DMS 273 treated with DMSO at 0.1 percent for 48 hours (cell line): ENCODE measurements at places on chromosomes 11 and 22.

DNA sequence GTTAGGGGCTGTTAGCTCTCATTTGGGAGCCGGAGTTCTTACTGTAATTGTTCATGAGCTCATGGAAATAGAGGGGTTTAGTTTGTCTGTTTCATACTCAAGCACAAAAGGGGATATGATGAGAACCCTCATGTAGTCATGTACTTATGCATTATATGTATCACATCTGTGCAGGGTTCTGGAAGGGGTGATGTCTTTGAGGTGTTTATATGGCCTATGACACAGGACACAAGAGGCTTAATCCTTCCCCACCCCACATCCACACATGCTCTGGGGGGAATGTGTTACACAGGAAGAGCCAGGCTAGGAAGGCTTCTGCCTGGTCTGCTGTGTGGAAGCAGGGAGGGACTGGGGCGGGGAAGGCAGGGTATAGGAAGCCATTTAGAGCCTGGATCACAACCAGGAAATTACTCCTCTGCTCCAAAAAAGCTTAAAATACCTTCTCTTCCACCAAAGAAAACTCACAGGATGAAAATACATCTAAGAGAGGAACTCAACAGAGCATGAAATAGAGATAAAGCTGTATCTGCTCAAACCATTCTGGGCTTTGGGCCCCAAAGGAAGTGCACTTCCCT lies 316.1 kb downstream of the TMEM135 start:
- DNase-seq: no peak

GRCh38 chr22:41048791-41049717 lies 43.3 kb upstream of the EP300 start:
- DNase-seq: no peak

GRCh38 chr11:33273656-33274055 lies 16.5 kb downstream of the HIPK3 start:
- no peak for DNase-seq

DNA sequence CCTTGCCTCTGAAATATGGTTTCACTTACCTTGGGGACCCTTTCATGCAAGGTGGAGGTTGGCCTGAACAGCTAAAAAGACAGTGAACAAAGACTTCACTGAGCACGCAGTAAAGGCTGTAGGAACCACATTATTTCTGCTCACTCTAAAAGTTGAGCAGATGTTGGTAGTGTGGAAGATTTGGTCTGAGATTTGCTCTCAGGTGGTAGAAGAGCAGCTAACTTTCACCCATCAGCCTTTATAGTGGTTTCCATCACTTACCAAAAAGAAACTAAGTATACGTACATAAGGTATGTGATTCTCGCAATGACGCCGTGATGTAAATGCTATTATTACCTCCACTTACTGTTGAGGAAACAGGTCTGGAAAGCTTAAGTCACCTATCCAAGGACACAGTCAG lies 47.3 kb downstream of the PRR5L start:
- no peak for DNase-seq

- DNase-seq: no peak
These were observed 17.8 kb downstream of the ADA2 start for GRCh38 chr22:17201285-17201945.

GRCh38 chr11:107018902-107019493 lies 722 bp upstream of the GUCY1A2 start:
- no peak for DNase-seq

GRCh38 chr11:60370811-60371298 lies 7.5 kb upstream of the MS4A7 start:
- DNase-seq: no peak

- no peak for DNase-seq
These were observed 199.3 kb downstream of the TBC1D22A start for GRCh38 chr22:46961591-46962295.

- DNase-seq: no peak
These were observed 49.4 kb upstream of the MYO18B start for GRCh38 chr22:25692397-25693267.

DNA sequence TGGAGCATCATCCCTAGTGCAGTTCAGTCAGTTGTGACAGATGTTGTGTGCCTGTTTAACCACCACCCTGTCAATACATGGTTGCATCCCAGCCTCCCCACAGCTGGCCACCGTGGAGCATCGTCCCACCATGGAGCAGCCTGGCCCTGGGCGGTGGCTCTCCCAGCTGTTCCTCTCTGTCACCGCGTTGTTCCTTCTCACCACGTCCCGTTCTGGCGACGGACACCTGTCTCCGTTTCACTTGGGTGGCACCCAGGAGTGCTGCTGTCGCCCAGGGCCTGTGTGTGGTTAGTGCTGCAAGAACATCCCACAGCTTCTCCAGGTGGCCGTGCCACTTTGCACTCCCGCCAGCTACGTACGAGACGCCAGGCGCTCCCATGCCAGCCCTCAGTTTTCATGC lies 26.5 kb downstream of the MUC6 start:
- DNase-seq: no peak

- DNase-seq: no peak
These were observed 4.8 kb downstream of the IGLL5 start for GRCh38 chr22:22892096-22893052.

GRCh38 chr11:95412074-95412473 lies 181.1 kb upstream of the SESN3 start:
- no peak for DNase-seq

GRCh38 chr22:41286639-41287091 lies 678 bp upstream of the RANGAP1 start:
- no peak for DNase-seq

GRCh38 chr11:130071211-130071712 lies 1.6 kb downstream of the APLP2 start:
- no peak for DNase-seq

- DNase-seq: no peak
These were observed 61.8 kb downstream of the FAM83F start for GRCh38 chr22:40056559-40056958.

GRCh38 chr11:47631473-47631872 lies 10.9 kb downstream of the MTCH2 start:
- DNase-seq: no peak

DNA sequence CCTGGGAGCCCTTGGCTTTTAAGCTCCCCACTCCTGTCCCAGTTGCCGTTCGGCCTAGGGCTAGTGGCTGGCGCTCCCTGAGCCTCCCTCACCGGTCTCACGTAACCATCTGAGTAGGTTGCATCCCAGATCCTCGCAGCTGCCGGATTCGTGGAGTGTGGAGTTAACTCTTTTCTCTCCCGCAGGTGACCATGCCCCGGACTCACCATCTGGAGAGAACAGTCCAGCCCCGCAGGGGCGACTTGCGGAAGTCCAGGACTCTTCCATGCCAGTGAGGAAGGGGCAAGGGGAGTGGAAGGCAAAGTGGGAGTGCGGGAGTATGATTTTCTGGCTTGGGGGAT lies 902 bp downstream of the MUS81 start:
- no peak for DNase-seq

DNA sequence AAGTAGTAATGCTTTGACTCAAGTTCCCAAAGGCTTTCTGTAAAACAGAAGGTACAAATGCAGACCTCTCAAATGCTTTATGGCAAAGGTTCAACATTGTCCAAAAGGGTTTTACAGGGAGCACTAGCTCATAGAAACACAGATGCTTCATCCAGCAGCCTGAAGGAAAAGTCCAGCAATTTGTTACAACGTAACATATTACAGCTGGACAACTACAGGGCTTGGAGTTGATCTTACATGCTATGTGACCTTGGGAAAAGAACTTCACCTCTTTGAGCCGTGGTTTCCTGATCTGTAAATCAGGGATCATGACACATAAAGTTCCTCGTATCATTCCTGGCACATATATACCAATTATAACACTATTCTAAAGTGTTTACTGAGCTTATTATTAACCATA lies 84.9 kb downstream of the DDIAS start:
- no peak for DNase-seq

GRCh38 chr22:28024422-28024888 lies 105.4 kb upstream of the PITPNB start:
- no peak for DNase-seq

DNA sequence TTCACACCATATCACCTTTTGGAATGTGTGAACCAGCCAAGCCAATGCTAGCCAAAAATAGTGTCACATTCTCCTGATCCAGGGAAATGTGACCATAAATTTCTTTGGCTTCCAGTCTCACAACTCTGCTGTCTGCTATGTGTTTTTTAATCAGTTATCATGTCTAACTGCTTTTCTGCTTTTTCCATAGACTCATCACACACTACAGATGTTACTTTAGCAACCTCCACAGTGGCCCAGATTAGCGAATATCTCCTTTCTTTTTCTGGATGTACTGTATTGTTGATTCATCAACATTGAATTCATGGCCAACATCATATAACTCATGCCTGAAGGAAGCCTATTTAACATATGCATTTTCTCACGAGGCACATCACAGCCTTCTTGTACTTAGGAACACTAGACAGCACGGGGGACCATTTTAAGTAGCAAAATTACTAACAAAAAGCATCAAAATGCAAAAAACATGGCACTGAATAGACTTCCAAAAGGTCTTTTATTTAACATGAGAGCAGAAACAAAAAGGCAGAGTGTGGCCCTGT lies 73.1 kb upstream of the POU2AF2 start:
- DNase-seq: no peak

DNA sequence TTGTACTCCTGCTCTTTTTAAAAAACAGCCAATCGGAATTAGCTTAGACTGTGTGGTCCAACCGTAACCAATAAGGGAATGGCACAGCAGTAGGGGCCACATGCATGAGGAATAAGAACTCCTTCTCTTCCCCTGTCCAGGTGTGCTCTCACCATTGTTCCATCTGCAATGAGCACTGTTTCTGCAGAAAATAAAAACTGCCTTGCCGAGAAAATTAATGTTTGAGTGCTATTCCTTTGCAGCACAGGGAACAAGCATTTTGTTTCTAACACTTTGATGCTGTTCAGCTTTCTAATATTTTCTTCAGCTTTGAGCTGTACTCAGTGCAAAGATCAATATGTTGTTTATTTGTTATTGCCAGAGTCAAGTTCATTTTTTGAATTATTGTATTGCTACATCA lies 57.9 kb downstream of the PIWIL3 start:
- DNase-seq: no peak

- no peak for DNase-seq
These were observed 12.0 kb downstream of the KMT2A start for GRCh38 chr11:118448294-118448693.

- DNase-seq: no peak
These were observed 1.6 kb upstream of the TH start for GRCh38 chr11:2173150-2173693.

DNA sequence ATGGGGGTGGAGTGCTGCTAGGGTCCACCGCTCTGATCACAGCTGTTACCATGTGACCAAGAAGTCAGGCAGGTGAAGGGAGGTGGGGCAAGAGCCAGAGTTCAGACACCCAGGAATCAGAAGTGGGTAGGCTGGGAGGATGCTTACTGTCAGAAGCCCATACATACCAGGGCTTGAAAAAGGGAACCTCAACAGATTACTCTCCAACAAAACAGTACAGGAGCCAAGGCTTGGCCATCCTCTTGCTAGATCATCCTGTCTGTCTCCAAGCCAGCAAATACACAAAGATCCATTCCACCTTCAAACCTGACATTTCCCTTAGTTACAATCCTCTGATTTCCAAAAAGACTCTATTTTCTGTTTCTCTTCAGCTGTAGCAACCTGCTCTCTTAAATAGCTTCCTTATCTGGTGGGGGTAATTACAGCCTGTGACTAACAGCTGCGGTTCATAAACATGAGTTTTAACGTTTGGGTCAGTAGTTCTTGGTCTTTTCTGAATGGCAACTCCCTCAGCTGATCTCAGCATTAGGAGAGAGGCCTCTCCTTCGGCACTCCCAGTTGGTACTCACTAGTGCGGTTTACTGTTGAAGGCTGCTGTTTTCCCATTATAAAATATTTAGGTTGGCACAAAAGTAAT lies 31.1 kb upstream of the WT1 start:
- no peak for DNase-seq

DNA sequence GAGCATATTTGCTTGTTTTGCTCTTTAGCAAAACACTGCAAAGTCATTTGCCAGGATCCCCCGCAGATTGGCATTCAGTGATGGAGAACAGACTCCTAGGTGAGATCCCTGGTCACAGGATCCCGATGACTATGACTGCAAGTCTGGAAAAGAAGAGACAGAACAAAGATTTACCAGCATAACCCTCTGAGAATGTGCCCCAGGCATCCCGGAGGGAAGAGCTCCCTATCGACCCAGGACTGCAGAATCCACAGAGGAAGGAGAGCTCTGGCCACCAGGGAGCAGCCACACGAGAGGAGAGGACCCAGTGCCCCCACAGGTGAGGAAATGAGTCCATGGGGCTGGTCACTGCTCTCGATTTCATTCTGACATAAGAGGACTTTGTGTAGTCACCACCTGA lies 105.2 kb downstream of the ZNF280B start:
- DNase-seq: no peak

DNA sequence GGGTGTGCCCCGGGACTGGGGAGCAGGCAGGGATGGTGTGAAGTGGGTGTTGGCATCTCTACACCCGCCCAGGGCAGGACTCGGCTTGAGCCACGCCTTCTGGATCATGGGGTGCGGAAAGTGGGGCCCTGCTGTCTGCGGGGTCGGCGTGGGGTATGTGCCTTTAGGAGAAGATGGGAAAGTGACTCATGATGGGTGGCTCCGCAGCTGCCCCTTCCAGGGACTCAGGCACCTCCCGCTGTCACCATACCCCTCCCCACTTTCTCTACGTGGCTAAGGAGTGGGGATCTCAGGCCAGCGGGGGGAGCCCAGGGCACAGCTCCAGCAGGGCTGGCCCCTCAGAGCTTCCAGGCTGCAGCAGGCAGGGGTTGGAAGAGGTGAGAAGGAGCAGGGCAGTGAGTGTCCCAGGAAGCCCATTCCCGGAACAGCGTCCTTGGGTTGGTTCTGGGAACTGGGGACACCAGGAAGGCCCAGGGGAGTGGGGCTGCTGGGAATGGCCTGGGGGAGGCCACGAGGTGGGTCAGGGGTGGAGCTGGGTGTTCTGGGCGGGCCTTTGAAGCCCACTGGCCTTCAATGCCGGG lies 102.9 kb upstream of the FGF3 start:
- DNase-seq: no peak

GRCh38 chr11:76802621-76803020 lies 19.5 kb downstream of the TSKU start:
- DNase-seq: no peak

DNA sequence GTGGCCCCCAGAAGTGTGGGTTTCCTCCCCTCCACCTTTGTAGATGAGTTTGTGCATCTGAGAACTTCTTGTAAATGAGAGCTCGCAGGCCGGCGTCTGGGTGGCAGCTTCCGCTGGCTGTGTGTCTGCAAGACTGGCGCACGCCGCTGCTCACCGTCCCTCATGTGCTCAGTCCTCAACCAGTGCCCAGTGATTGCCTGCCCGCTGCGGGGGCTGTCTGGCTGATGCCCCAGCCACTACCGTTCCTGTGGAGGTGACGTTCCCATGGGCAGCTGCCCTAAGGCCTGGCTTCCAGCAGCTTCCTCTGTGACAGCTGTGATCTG lies 8.8 kb downstream of the TBX1 start:
- no peak for DNase-seq

GRCh38 chr11:68042219-68043028 lies 3.6 kb downstream of the TCIRG1 start:
- no peak for DNase-seq
